ENCODE measurements at places on chromosomes 7 and 10.

DNA sequence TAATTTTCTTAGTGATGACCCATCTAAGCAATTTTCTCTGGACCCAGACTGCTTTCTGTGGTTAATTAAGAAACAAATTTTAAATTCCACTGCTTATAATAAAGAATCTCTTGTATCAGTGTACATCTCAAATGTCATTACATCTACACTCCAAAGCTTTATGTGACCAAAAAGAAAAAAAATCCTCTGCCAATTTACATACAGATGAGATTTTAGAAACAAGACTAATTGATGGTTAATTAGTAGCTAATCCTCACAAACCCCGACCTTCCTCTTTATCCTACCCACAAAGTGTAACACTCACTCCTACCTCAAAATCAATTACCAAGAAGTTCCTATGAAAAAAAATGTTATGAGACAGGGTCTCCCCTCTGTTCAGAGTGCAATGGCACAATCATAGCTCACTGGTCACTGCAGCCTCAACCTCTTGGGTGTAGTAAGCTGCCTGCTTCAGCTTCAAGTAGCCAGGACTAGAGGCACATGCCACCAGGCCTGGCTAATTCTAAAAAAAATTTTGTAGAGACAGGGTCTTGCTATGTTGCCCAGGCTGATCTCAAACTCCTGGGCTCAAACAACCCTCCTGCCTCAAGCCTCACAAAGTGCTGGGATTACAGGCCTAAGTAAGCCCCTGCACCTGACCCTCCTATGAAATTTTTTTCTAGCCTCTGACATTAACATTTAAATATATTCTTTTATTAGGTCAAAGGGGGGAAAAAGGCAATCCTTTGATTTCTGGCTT, 14.8 kb downstream of the KIF5B start:
- no peak for DNase-seq

DNA sequence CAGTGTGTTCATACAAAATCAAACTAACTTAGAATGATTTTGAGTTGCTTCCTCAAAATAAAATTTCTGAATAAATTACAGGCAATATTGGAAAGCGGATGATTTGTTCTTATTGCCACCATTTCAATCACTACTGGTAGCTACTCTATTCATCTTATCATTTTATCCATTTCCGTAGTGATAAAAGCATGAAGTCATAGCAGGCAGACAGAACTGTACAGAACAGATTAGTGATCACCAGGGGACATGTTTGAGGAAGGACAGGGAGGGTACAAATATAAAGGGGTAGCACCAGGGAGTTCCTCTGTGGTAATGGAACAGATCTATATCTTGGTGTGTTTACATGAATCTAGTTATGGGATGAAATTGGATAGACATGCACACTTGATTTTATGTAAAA, 138.5 kb downstream of the WNT2 start:
- no peak for DNase-seq

DNA sequence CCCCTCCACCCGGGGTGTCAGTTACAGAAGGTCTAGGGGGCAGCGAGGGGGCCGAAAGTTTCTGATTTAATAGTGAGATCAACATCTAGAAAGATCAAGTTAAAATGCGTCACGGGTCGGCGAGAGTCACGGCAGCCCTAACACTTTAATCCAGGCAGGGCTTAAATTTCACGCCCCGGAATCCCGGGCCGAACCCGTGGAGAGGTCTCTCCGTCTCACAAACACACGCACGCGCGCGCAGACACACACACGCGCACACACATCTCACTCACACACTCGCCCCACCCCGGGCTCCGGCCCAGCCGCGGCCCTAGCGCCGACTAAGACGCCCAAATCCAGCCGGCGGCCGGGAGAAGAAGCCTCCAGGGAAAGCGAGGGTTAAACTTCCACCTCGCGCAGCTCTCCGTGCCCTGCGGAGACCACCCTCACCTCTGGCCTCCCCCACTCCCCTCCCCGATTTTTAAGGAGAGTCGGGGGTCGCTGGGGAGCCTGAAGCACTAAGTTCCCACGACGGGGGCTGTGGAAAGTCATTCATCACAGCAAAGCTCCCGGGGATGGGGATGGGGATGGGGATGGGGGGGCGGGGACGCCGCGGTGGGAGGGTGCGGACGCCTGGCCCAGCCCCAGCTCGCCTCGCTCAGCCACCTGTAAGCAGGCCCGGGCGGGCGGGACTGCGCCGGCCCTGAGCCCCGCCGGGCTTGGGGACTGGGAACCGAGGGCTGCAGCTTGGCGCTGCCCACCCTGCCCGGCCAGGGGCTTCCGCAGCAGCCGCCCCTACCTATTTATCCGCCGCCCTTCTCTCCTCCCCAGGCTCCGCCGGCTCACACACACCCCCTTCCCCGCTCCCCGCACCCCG, 1.6 kb downstream of the PDGFA start:
- no peak for DNase-seq

DNA sequence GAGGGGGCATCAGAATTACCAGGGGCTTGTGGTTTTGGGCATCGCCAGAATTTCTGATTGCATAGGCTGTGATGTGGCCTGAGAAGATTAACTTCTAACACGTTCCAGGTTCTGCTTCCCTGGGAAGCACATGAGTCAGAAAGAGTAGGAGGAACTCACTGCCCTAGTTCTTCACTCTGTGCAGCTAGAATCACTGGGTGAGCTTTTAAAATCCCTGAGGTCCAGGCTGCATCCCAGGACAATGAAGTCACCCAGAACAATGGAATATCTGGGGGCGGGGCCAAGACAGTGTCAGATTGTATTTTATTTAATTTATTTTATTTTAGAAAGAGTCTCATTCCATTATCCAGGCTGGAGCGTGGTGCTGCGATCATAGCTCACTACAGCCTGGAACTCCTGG, 636.5 kb downstream of the CALN1 start:
- no peak for DNase-seq

- DNase-seq: no peak
These were observed 5.2 kb downstream of the CEP55 start for GRCh38 chr10:93501650-93502049.

GRCh38 chr10:4806534-4806933, 19.5 kb upstream of the AKR1E2 start:
- DNase-seq: no peak

- no peak for DNase-seq
These were observed 557.8 kb downstream of the AUTS2 start for GRCh38 chr7:70156057-70156456.

DNA sequence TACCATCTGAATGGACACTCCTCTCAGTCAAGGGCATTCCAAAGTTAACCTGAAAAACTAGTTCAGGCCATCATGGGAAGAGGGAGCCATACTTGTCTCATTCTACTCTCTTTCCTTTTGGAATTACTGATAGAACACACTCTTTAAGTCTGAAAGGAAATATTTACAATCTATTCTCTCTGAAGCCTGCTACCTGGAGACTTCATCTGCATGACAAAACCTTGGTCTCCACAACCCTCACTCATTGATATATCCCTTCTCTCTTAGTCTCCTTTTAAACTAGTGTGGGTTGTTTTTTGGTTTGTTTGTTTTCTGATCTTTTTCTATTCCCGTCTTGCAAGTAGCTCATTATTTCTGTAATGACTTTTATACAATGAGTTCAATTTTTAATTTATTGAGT, 169.5 kb downstream of the C1GALT1 start:
- no peak for DNase-seq

DNA sequence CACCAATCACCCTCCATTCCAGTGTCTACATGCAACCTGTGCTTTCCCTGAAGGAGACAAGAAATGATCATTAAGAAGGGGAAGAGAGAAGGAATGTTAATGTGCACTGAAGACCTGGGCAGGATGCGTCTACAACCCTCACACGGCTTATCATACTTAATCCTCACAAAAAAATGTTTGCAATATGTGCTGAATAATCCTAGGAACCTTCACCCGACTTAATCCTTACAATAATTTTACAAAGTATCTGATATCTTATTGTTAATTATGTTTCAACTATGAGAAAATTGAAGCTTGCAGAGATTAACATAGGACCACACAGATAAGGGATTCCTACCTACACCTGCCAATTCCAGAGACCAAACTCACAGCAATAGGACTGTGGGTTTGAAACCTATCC, 145.1 kb upstream of the NOBOX start:
- no peak for DNase-seq

- DNase-seq: no peak
These were observed 90.1 kb downstream of the PCDH15 start for GRCh38 chr10:54710918-54711317.

DNA sequence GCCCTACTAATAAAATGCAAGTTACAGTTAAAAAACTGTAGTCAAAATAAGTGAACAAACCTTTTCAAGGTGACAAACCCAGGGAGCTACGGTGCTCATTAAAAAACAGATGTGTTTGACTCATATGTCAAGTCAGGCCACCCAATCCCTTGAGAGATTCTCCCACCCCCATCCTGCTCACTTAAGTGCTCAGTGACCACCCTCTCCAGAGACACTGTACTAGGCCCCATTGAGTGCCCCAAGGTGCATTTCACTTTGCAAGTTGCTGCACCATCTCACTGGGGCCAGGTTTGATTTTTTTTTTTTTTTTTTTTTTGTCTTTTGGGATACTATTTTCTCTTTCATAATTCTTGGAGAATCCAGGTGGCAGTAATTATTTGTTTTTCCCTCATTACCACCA, 1.9 kb downstream of the ERV3-1 start:
- DNase-seq: no peak

- DNase-seq: peak; percentile 26
These were observed 975 bp downstream of the GLCCI1 start for GRCh38 chr7:7969306-7970236.

DNA sequence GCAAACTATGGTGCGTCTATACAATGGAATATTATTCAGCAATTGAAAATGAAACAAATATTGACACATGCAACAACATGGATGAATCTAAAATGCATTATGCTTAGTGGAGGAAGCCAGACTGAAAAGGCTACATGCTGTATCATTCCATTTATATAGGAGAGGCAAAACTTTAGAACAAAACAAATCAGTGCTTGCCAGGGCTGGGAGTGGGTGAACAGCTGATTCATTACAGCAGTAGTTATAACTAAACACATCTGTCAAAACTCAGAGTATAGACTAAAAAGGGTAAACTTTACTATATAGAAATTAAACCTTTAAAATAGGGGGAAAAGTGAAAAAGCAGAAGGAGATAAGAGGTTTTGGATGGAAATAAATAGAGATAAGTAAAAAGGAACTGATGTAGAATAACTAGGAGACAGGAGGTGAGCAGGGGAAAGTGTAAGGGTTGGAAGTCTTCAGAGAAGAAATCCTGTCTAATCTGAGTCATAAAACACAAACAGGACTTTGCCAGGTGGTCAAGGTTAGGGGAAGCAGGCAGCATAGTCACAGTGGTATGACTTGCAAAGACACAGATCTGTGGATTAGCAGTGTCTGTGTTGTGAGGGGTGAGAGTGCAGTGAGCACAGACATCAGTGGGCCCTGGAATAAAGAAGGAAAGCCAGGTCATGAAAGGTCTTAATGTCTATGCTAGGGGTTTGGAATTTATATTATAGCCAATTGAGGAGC, 349.8 kb downstream of the PHTF2 start:
- DNase-seq: no peak

DNA sequence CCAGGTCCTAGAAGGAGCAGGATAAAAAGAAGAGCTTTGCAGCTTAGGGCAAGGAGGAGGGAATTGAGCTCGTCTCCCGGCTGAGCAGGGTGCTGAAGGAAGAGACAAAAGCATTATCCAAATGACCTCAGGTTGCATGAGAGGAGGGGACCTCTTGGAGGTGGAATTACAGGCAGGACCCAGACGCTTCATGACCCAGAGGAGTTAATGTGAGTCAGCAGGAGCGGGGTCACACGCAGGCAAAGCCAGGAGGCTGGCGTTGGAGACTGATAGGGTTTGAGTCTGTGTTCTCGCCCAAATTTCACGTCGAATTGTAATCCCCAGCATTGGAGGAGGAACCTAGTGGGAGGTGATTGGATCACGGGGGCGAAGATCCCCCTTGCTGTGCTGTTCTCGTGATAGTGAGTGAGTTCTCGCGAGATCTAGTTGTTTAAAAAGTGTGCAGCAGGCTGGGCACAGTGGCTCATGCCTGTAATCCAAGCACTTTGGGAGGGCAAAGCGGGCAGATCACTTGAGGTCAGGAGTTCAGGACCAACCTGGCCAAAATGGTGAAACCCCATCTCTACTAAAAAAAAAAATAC, 63.7 kb upstream of the AUTS2 start:
- no peak for DNase-seq

GRCh38 chr7:128364166-128364870, 2.8 kb upstream of the PRRT4 start:
- no peak for DNase-seq

DNA sequence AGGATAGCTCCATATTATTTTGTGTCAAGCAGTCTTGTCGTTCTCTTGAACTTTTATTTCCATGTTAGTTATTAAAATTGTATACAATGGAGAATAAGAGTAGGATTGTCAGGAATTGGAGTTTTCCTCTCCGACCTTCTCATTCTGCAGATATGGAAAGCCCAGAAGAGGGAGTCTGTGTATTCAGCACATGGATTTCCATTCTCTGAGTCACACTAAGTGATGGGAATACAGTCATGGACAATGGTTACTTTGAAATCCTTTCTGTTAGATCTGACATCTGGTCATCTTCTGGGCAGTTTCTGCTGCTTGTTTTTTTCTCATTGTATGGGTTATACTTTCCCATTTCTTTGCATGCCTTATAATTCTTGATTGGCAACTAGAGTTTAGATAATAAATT, 5.0 kb upstream of the TASOR2 start:
- DNase-seq: no peak

- no peak for DNase-seq
These were observed 118.8 kb upstream of the MKI67 start for GRCh38 chr10:128245026-128245425.

DNA sequence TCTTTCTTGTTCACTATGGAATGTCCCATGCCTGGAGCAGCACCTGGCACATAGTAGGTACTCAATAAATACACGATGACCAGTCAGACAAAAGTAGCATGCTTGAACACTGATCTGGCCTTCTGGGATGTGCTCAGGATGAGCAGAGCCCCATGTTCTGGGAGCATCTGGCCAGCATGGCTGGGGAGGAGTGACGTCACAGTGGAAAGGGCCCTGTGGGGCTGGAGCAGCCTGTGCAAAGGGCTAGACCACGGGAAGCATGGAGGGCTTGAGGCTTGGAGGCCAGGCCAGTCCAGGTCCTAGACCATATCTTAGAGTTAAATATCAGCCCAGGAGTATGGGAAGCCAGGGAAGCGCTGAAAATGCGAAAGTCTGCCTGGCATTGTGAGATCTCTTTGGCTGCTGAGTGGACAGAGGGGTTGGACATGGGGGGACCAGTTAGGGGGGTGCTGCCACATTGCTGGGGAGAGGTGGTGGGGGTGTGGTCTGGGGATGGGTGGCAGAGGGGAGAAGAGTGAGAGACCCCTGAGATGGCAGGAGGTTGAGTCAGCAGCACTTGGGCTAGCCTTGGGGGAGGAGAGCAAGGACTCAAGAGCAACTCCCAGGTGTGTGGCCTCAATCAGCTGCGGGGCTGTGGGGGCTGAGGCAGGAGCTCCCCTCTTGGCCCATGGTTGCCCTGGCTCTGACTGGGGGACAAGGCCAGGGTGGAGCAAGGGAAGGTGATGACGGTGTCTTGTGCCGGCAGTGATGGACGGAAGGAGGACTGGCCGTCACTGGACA, 34.9 kb downstream of the ZCCHC24 start:
- DNase-seq: no peak

Measured in T follicular helper cell (primary cell).